Left renal pelvis (tissue), 4 donors: ENCODE measurements at places on chromosomes 13 and 19. TPM values are rescaled to one million over a fixed set of nuclear protein-coding genes. Genes with fewer than 3 reads are reported as not detected.

DNA sequence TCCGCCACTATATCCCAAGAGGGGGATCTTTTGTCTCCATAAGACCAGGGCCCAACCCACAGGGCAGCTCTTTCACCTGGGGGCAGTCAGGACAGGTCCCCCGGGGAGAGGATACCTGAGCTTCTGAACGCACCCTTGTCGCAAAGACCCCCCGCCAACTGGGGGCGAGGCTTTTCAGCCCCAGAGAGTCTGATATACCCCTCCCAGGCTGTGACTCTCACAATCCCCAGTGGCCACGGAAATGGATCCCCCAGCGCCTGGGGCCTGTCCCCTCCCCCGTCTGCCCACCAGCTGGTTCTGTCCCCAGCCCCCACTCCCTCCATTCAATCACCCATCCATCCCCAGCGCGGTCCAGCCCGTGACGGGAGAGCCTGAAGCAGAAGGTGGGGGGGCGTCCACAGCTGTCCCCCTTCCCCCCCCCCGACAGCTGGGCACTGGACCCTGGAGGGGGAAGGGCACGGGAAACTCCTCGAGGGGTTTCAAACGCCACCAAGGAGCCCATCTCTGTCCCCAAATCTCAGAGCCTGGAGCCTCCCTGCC is 823 bp downstream of the DOCK6 start:
- DNase-seq: no peak

DNA sequence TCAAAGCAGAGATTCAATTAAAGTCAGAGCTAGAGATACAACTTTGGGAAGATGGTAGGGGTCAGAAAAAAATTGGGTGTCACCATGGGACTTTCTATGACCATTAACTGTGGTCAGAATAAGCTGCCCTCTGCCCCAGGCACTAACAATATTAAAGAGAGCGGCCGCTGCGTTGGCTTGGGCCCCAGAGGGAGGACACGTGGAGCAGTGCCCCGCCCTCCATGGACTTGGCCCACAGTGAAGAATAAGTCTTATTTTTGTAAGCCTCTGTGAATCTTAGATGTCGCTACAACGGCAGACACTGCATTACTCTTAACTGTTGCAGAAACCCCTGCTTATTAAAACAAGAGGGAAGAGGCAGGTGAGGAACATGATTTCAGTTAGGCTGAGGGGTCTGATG is 172.7 kb downstream of the UQCRFS1 start:
- DNase-seq: no peak

The CBLC gene
- 7.8 TPM for polyA plus RNA-seq

DNA sequence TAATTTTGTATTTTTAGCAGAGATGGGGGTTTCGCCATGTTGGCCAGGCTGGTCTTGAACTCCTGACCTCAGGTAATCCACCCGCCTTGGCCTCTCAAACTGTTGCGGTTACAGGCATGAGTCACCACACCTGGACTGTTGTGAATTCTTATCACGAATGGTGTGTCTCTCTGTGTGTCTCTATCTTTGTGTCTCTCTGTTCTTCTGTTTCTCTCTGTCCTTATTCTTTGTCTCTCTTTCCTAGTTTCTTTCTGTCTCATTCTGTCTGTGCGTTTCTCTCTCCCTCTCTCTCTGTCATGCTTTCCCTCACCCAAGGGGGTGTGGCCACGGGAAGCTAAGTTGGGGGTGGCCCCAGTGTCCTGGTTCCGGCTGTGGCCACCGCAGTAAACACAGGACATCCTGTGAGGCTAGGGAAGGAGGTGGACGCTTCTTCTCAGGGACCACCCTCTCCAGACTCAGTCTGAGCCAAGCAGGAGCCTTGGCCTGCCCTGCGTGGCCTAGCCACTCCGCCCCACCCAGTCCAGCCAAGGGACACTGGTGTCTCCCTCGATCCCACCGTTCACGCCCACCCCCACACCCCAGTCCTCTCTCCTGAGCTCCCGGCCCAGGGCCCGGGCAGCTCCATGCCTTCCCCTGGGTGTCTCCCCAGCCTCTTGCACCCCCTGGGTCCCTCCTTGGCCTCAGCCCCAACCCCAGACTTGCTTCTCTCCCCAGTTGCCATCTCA is 3.9 kb upstream of the PRX start:
- DNase-seq: no peak
